ENCODE measurements at places on chromosomes 5 and 9. TPM values are rescaled to one million over a fixed set of nuclear protein-coding genes. Genes with fewer than 3 reads are reported as not detected.

DNA sequence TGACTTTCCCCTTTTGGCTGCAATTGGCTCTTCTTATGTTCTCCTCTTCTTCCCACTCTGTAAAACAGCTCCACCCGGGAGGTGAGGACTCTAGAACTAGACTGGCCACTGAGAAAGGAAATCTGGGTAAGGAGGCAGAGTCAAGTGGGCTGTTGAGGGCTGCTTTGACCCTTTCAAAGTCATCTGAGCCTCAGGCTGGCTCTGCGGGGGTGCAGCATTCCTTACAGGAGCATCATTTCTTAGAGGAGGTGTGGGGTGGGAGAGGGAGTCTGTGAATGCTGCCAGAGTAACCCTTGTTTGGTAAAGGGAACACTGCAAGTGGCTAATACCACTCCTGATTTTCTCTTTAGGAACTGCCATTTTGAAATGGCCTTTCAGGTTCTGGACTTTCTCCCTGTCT lies 377.7 kb upstream of the SMARCA2 start:
- DNase-seq, result no peak

- no peak for DNase-seq
Observed at GRCh38 chr5:140072812-140073211, 29.7 kb upstream of the NRG2 start.

DNA sequence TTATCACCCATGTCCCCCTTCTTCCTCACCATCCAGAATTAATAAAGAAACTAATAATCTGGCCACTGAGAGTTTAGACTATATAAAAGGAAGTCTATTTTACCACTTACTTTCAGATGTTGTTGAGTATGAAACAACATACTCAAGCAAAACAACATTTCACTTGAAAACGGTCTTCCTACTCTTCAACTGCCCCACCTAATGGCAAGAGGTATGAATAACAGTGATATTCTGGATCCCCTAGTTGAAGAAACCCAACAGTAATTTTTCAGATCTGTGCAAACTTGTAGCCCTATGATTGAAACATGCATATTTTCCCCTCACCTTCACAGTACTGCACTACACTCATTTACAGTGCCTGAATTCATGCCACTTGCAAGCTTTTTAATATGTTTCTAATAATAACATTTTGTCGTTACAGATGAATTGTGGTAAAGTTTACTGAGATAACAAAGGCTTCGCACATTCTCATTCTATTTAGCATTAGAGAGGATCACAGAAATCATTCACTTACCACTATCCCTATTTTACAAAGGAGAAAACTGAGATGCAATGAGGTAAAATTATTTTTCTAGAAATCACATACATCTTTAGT lies 267.9 kb upstream of the PDE4D start:
- no peak for DNase-seq

DNA sequence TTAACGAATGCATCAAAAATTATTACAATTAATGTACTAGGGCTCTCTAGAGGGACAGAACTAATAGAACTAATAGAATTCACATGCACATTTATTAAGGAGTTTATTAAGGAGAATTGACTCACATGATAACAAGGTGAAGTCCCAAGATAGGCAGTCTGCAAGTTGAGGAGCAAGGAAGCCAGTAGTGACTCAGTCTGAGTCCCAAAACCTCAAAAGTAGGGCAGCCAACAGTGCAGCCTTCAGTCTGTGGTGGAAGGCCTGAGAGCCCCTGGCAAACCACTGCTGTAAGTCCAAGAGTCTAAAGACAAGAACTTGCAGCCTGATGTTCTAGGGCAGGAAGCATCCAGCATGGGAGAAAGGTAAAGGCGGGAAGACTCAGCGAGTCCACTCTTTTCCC lies 633.8 kb downstream of the SEMA5A start:
- DNase-seq, result no peak

- no peak for DNase-seq
Observed at GRCh38 chr9:4196886-4197285, 103.0 kb downstream of the GLIS3 start.

- no peak for DNase-seq
Observed at GRCh38 chr9:128762671-128763449, 8.9 kb downstream of the ZER1 start.

Gene ANKRD20A1
- total RNA-seq, result 6.0 TPM

Gene DMGDH
- 0.30 TPM for total RNA-seq

GRCh38 chr9:91451431-91452270 lies 28.0 kb upstream of the NFIL3 start:
- DNase-seq, result no peak

DNA sequence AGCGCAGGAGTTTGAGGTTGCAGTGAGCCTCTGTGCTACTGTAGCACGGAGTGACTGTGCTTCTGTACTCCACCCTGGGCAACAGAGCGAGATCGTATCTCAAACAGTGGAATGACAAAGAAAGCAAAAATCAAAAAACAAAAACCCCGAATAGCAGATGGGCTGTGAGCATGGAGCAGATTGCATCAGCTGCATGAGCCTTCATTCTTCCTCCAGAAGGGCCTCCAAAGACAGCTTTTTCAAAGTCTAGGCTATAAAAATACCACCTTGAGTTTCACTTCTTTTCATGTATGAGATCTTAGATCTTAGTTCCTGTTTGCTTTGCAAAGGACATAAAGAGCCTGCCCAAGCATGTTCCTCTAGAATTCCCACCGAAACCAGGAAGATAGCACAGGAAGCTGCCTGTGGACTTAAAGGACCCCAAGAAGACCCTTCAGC lies 15.0 kb upstream of the HSPB3 start:
- DNase-seq, result no peak

DNA sequence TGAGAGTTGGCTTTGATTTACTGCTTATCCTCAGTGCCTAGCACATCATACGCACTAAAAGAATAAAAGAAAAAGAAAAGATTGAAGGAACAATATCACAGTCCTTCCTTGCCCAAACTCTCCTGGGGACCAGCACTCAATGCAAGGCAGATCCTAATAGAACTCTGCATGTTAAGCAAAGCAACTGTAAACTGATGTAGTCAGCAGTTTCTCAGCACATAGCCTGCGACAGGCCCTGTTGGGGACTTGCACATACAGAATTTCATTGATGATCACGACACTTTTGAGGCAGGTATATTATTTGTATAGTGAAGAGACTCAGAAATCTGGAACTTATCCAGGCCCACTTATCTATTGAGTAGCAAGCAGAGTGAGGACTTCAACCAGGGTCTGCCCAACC lies 15.4 kb downstream of the NIPAL4 start:
- no peak for DNase-seq

Gene PCDHGB7
- total RNA-seq, result 2.5 TPM
